Pancreas (tissue), 10 donors: ENCODE measurements at places on chromosomes 6 and 20.

- H3K36me3 ChIP-seq = no peaks in the 10 kb centered on the region
- DNase-seq = no peak
- H3K27me3 ChIP-seq = no peaks in the 10 kb centered on the region
- no peak overlapping the region for H3K4me3 ChIP-seq
Measured at GRCh38 chr20:57782631-57783041, 72.8 kb upstream of the PMEPA1 start.

DNA sequence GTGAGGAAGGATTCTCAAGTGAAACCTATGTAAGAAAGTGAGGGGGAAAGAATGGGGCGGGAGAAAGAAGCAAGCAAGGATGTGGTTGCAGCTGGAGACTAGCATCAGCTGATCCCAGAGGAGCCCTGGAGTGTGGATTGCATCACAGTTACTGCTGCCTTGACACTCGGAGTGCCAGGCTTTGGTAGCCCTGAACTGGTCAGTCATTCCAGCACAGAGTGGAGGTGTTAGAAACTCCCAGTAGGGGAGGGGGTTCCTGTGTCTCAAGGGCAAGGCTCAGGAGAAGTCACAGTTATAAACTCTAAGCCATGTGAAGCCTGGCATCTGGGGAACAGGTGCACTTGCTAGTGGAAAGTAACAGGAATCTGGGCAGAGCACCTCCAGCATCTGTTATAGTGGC is 23.5 kb downstream of the SNAP25 start:
- no peaks in the 10 kb centered on the region for H3K4me1 ChIP-seq
- H3K36me3 ChIP-seq = no peaks in the 10 kb centered on the region
- no peaks in the 10 kb centered on the region for H3K27me3 ChIP-seq
- no peak overlapping the region for H3K4me3 ChIP-seq
- DNase-seq = peak; percentile 25

DNA sequence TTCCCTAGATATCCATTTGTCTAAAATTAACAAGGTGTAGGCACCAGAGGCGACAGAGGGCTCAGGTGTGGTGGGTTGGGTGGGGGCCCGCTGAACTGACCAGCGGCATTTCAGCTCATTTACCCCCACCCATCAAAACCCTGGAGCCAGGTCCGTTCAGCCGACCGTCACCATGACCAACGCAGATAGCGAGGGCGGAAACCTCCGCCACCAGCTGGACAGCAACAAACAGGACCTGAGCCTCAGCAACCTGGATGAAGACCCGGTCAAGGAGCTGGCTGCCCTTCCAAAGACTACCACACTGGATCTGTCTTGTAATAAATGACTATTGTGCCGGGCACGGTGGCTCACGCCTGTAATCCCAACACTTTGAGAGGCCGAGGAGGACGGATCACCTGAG is 120.8 kb upstream of the LGSN start:
- H3K4me3 ChIP-seq = no peak overlapping the region
- no peaks in the 10 kb centered on the region for H3K36me3 ChIP-seq
- H3K4me1 ChIP-seq = no peaks in the 10 kb centered on the region
- no peaks in the 10 kb centered on the region for H3K27me3 ChIP-seq
- DNase-seq = no peak

- H3K27ac ChIP-seq = no peak overlapping the region
- H3K4me3 ChIP-seq = no peak overlapping the region
- H3K27me3 ChIP-seq = no peaks in the 10 kb centered on the region
- no peak for DNase-seq
- H3K4me1 ChIP-seq = no peaks in the 10 kb centered on the region
Measured at GRCh38 chr6:122143813-122144601, 255.4 kb upstream of the HSF2 start.

DNA sequence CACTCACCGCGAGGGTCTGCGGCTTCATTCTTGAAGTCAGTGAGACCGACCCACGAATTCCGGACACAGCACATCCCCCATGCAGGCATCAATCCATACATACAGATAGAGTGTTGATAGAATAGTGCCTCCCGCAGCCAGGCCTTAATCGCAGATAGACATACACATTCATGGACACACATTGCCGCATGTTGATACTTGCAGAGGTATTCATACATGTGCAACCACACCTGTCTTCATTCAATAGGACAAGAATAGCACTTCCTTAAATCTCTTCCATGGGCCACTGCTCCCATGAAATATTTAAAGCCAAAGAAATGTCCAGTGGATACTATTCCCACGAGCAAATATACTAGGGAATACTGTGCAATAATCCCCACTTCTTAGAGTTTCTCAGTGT is 170.5 kb downstream of the FRK start:
- no peaks in the 10 kb centered on the region for H3K27me3 ChIP-seq
- no peaks in the 10 kb centered on the region for H3K4me1 ChIP-seq
- H3K4me3 ChIP-seq = no peak overlapping the region
- H3K27ac ChIP-seq = no peak overlapping the region

DNA sequence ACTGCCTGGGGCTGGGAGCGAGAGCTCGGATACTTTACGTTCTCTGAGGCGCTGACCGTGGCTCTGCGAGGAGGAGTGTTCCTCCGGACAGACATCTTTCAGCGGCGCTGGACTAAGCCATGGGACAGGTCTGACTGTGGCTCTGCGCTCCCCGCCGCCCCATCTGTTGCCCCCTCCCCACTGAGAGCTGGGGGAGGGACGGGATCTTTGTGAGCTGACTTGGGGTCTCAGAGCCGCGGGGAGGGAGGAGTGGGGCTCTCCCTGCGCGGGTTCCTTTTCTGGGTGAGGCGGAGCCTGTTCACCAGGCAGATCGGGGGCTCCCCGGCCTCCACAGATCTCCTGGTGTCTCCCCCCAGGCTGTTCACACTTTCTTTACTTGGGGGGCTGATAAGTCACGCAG is 11.3 kb upstream of the GATA5 start:
- DNase-seq = no peak
- H3K4me1 ChIP-seq = peaks cover 16% of the 10 kb centered on the region
- H3K27me3 ChIP-seq = no peaks in the 10 kb centered on the region
- no peaks in the 10 kb centered on the region for H3K36me3 ChIP-seq
- peak overlapping the region; percentile 52 for H3K27ac ChIP-seq

DNA sequence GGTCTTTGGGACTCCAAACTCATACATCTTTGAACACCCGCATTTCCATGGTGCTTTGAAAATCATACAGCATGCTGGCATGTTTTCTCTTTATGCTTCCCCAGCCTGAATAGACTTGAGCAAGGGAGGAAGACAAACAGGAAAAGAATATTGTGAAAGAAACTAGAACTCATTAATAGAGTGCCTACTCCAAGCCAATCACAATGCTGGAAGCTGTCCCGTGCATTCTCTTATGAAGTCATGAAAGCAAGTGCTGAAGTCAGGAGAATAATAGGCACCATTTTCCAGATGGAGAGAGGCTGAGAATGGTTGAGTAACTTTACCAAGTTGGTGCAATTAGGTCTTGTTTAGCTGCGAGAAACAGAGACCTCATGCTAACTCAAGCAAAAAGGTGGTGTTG is 102.5 kb upstream of the PTPRT start:
- no peak for DNase-seq
- no peaks in the 10 kb centered on the region for H3K36me3 ChIP-seq
- no peaks in the 10 kb centered on the region for H3K27me3 ChIP-seq
- no peaks in the 10 kb centered on the region for H3K4me1 ChIP-seq
- H3K4me3 ChIP-seq = no peak overlapping the region

GRCh38 chr6:140018588-140018987 is 644.1 kb upstream of the CITED2 start:
- no peaks in the 10 kb centered on the region for H3K4me1 ChIP-seq
- no peak for DNase-seq
- H3K36me3 ChIP-seq = no peaks in the 10 kb centered on the region
- H3K4me3 ChIP-seq = no peak overlapping the region

GRCh38 chr6:132286298-132287019 is 114.8 kb downstream of the MOXD1 start:
- H3K4me3 ChIP-seq = no peak overlapping the region
- H3K27ac ChIP-seq = no peak overlapping the region
- no peaks in the 10 kb centered on the region for H3K36me3 ChIP-seq
- H3K4me1 ChIP-seq = no peaks in the 10 kb centered on the region
- DNase-seq = no peak

DNA sequence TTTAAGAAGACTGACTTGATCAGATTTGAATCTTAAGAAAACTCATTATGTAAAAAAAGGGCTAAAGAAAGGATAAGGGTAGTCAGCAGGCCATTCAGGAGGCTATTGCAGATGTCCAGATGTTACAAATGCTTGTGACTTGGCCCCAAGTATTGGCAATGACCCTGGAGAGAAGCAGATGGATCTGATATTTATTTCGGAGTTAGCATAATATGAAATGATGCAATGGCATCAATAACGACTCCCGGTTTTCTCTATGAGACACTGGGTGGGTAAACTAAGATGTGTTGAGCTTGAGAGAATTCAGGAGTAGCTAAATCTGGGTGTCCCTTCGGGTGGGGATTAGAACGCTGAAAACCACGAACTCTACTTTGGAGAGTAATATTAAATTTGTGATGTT is 149.7 kb downstream of the LAMA2 start:
- no peaks in the 10 kb centered on the region for H3K27me3 ChIP-seq
- H3K36me3 ChIP-seq = no peaks in the 10 kb centered on the region
- H3K4me1 ChIP-seq = no peaks in the 10 kb centered on the region
- DNase-seq = no peak
- no peak overlapping the region for H3K27ac ChIP-seq

- H3K36me3 ChIP-seq = no peaks in the 10 kb centered on the region
- no peaks in the 10 kb centered on the region for H3K27me3 ChIP-seq
- no peak overlapping the region for H3K27ac ChIP-seq
Measured at GRCh38 chr20:54195483-54196472, 12.1 kb upstream of the PFDN4 start.

GRCh38 chr20:4568361-4568959 is 153.2 kb upstream of the PRND start:
- H3K4me1 ChIP-seq = no peaks in the 10 kb centered on the region
- H3K36me3 ChIP-seq = no peaks in the 10 kb centered on the region
- no peaks in the 10 kb centered on the region for H3K27me3 ChIP-seq
- no peak overlapping the region for H3K27ac ChIP-seq
- no peak for DNase-seq

GRCh38 chr20:32012159-32012688 is 2.0 kb downstream of the CCM2L start:
- no peak overlapping the region for H3K27ac ChIP-seq
- no peaks in the 10 kb centered on the region for H3K4me1 ChIP-seq
- no peaks in the 10 kb centered on the region for H3K27me3 ChIP-seq
- no peaks in the 10 kb centered on the region for H3K36me3 ChIP-seq
- H3K4me3 ChIP-seq = no peak overlapping the region

- H3K4me3 ChIP-seq = no peak overlapping the region
- no peaks in the 10 kb centered on the region for H3K36me3 ChIP-seq
- H3K27ac ChIP-seq = no peak overlapping the region
- H3K4me1 ChIP-seq = no peaks in the 10 kb centered on the region
- no peaks in the 10 kb centered on the region for H3K27me3 ChIP-seq
- no peak for DNase-seq
Measured at GRCh38 chr6:115120391-115120790, 777.6 kb upstream of the HS3ST5 start.

DNA sequence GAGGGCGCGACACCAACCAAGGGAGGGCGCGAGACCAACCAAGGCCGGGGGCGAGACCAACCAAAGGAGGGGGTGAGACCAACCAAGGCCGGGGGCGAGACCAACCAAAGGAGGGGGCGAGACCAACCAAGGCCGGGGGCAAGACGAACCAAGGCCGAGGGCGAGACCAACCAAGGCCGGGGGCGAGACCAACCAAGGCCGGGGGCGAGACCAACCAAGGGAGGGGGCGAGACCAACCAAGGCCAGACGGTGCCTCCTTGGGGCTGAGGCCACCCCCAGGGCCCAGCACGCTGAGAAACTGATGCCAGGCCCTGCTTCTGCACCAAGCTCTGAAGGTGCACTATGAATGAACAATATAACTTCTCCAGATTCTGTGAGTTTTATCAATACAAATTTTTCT is 87.2 kb downstream of the TAF4 start:
- H3K36me3 ChIP-seq = peaks cover 5% of the 10 kb centered on the region
- H3K27me3 ChIP-seq = no peaks in the 10 kb centered on the region
- H3K27ac ChIP-seq = no peak overlapping the region
- no peak overlapping the region for H3K4me3 ChIP-seq
- no peaks in the 10 kb centered on the region for H3K4me1 ChIP-seq

DNA sequence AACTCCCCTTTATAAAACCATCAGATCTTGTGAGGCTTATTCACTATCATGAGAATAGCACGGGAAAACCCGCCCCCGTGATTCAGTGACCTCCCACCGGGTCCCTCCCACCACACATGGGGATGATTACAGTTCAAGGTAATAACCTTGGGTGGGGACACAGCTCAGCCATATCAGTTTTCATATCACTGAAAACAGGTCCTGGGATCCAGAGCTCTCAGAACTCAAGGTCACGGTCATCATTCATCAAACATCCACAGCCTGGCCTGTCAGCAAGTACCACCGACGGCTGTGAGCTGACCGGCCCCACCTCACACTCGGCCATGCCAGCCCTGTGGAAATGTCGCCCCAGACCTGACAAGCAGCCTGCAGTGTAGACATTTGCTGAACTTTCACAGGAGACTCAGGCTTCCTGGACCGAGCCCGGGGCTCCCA is 14.1 kb upstream of the FRMD1 start:
- no peak for DNase-seq
- no peaks in the 10 kb centered on the region for H3K36me3 ChIP-seq
- no peak overlapping the region for H3K4me3 ChIP-seq

- H3K4me1 ChIP-seq = peaks cover under 1% of the 10 kb centered on the region
- no peak overlapping the region for H3K4me3 ChIP-seq
- H3K27ac ChIP-seq = no peak overlapping the region
- no peaks in the 10 kb centered on the region for H3K27me3 ChIP-seq
Measured at GRCh38 chr6:28167068-28167467, 25.4 kb downstream of the ZKSCAN8 start.

DNA sequence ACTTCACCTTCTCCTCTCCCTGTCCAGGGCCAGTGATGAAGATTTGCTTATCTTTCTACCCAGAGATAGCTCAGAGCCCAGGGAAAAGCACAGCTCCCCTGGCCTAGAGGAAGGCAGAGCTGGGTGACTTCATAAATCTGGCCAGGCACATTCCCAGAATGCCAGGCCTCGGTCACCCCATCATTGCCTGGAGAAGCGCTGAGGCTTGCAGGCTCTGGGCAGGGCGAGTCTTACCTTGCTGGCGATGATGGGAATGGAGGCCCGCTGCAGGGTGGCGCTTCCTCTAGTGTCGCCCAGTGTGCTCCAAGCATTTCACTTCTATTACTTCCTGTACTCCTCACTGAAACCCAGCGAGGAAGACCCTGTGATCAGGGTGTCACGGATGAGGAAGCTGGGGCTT is 60.1 kb downstream of the DAAM2 start:
- no peak for DNase-seq
- no peaks in the 10 kb centered on the region for H3K27me3 ChIP-seq
- peaks cover 4% of the 10 kb centered on the region for H3K4me1 ChIP-seq
- no peak overlapping the region for H3K27ac ChIP-seq
- H3K4me3 ChIP-seq = no peak overlapping the region

DNA sequence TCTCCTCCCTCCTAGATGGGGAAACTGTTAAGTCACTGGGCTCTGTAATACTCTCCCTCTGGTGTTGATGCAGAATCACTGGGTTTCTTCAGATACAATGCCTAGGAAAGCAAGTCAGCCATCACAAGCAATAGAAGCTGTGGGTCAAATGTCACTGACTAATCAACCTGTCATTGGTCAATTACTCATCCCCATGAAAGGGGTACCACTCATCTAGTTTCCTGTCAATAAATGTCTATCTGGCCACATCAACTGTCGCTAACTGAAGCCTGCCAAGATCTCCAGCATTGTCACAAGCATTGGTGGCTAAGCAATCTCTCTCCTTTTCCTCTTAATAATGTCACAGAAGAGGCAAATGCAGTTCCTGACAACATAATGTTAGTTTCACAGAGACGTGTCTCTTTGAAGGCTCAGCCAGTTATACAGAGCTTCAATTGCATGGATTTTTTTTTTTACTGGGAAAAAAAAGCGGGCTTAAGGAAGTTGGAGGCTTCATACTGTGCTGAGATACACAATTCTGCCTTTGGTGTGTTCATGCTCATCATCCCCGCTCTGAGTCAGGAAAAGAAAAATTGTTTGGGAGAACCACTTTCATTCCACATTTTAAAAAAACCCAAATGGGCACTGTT is 355.9 kb downstream of the BTBD9 start:
- H3K4me1 ChIP-seq = no peaks in the 10 kb centered on the region
- DNase-seq = no peak
- no peak overlapping the region for H3K4me3 ChIP-seq
- no peaks in the 10 kb centered on the region for H3K36me3 ChIP-seq
